ENCODE measurements at places on chromosomes 4 and X.

DNA sequence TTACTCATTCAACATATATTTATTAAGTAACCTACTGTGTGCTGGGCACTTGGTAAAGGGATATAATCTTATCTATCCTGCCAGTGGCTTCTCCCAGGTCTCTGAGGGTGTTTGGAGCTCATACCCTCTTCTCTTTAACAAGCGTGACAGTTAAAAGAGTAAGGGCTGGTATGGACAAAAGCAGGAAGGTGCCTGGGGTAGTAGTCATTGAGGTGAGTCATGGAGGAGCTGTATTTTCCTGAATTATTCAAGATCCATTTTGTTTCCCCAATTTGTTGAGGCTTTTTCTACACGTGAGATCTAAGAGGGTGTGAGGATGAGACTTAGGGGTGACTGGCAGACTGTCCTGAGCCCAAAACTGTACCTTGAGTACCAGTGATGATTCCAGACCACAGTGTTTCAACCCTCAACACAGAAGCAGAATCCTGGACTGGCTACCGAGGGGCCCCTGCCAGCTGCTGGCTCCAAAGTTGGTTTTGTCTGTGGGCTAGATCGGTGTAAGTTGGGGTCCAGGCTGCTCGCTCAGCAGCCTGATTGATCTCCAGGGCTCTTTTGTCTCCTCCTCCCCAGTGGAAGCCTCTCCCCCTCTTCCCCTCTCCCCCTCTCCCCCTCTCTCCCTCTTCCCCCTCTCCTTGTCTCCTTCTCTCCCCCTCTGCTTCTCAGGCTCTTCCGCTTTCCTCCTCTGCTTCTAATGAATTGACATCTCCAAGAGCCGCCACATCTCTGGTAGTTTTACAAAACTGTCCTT lies at the start of gene DRP2:
Gene DRP2, plus strand, starts transcription at position 671 of the 748 bp plus-strand sequence. CDS start 11,862 bp downstream, outside the sequence.
- DNase-seq, result no peak

- DNase-seq, result no peak
These were observed 934.6 kb upstream of the PCDH10 start for GRCh38 chr4:132214519-132214918.

- no peak for DNase-seq
These were observed 224.0 kb upstream of the CNKSR2 start for GRCh38 chrX:21150208-21150607.

DNA sequence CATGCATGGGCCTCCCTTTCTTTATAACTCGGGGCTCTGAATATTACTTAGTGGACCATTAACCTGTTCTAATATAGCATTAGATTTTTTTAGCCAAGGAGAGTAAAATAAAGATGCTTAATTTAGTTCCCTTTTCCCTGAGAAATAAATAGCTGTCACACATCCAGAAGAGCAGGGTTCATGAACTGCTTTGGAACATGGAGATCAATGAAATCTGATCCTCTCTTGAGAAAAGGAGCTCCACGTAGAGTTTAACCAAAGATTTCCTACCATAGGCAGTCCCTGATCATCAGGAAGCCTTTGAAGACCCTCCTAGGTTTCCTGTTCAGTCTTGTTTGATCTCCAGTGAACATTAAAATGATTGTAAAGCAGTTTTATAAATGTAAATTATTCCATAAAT lies 8.5 kb upstream of the PCDH19 start:
- no peak for DNase-seq

- no peak for DNase-seq
These were observed 395.2 kb downstream of the SPOCK3 start for GRCh38 chr4:166838975-166839614.

DNA sequence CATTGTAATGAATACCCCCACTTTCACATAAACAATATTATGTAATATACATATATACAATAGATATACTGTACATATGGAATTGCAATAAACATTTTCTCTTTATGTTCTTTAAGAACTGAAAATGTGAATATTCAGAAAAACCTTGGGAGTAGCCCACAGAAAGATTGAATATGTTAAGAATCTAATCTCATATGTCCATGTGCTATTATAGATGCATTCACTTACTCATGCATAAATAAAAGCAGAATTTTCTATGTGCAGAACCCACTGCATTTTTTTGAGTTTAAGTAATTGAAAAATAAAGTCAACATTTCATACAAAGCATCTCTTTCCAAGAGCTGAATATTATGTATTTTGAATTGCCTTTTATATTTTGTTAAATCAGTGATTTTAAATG lies 902.3 kb downstream of the PCDH19 start:
- DNase-seq, result no peak

GRCh38 chrX:63058204-63058603 lies 292.9 kb downstream of the SPIN4 start:
- DNase-seq, result no peak

GRCh38 chrX:24395775-24396174 lies 35.3 kb downstream of the SUPT20HL1 start:
- peak; percentile 71 for DNase-seq

- no peak for DNase-seq
These were observed 259.6 kb downstream of the UNC5C start for GRCh38 chr4:95289028-95289634.

- no peak for DNase-seq
These were observed 10.8 kb downstream of the AWAT2 start for GRCh38 chrX:70038951-70039350.

- DNase-seq, result no peak
These were observed 13.8 kb downstream of the AP1AR start for GRCh38 chr4:112245383-112245782.

- no peak for DNase-seq
These were observed 249.0 kb upstream of the VCX3A start for GRCh38 chrX:6783912-6784311.

GRCh38 chrX:30735839-30736238 lies 82.6 kb downstream of the GK start:
- peak; percentile 30 for DNase-seq

GRCh38 chr4:76902233-76902890 lies 4.4 kb upstream of the SOWAHB start:
- no peak for DNase-seq

GRCh38 chr4:14078326-14078725 lies 450.8 kb upstream of the BOD1L1 start:
- DNase-seq, result no peak

GRCh38 chrX:152445926-152446325 lies 5.2 kb downstream of the GABRA3 start:
- no peak for DNase-seq

- DNase-seq, result no peak
These were observed 74.2 kb downstream of the SMARCA5 start for GRCh38 chr4:143587703-143588102.

GRCh38 chr4:158032733-158033415 lies 140.0 kb downstream of the GASK1B start:
- no peak for DNase-seq

DNA sequence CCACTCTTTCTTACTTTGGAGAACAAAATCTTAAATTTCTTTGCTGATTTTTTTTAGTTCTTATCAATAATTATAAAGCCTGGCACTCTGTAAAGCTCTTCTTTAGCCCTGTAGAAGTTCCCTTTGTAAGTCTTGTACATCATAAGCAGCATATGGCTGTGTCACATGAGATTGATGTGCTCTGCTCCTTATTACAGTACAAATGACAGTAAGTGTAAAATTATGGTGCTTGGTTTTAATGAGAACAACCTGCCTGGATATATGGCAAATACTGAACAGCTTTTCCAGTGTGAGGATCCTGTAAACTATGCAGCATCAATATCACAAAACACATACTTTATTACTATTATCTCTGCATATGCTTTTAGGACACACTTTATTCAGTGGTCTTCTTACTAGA lies 145.9 kb upstream of the GNPDA2 start:
- no peak for DNase-seq

DNA sequence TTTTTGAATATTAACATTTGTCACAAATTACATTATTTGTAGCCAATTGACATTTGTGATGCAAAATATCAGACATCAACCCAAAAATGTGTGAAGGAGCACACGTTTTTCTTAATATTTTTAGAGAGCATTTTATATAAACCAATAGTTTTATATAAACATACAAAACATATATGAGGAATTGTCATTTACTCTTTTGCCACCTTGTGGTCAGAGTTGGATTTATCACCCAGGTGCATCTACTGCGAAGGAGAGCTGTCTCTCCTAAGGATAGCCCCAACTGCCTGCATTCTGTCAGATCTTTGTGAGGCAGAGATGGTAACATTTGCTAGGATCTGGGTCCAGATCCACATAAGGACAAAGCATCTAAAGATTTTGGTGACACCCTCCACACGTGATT lies 2.5 kb upstream of the USP27X start:
- DNase-seq, result peak; percentile 50

DNA sequence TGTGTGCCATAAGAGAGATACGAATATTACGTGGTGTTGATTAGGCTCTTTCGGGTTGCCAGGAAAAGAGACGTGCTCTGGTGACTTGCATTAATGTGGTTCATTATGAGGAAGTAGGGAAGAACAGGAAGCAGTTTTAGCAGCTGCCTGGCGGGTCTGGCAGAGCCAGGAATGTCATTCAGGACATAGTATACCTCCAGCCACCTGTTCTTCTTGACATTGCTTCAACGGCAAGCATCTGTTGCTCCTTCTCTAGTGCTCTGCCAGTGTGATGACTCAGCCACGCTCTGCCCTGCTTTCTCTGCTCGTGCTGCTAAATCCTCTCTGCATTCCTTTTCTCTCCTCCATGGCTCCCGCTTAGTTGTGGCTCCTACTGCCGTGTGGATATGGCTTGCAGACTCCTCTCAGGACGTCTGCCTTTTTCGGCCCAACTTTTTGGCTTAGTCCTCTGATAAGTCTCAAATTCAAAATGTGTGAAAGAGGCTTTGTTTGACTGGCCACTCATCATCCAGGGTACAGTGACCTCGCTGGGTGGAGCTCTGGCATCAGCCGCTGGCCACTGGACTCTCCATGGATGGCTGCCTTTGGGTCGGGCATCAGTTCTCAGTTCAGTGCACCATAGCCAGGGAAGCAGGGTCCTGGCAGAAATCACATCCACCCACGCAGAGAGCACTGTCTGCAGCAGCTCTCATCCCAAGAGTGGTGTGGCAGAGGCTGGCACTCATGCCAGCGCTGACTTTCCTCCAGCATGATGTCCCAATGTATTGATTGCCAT lies 89.3 kb upstream of the KLF3 start:
- peak; percentile 28 for DNase-seq

DNA sequence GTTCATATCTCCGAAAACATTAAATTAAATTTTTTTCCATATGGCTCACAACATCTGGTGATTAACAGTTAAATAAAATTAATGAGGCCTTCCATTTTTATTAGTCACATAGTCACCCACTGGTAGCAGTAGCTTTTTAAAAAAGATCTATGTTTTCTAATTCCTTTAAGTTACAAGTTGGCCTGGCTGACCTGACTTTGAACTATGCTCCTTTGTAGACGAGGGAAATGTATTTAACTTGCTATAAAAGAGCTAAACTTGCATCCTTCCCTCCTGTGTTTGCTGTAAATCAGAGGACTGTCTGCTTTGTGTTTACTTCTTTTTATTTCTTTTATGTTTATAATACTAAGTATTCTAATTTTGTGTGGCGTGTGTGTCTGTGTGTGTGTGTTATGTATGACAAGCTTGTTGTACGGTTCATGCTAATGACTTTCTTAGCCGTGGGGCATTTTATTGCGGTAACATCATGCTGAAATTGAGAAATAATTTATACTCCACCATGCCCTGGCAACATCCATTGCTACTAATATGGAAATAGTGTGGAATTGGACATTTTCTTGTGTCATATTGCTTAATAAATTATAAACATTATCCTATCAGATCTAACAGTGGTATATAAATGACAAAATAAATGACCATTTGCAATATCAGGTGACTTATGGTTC lies 241.7 kb downstream of the SNCA start:
- DNase-seq, result no peak

DNA sequence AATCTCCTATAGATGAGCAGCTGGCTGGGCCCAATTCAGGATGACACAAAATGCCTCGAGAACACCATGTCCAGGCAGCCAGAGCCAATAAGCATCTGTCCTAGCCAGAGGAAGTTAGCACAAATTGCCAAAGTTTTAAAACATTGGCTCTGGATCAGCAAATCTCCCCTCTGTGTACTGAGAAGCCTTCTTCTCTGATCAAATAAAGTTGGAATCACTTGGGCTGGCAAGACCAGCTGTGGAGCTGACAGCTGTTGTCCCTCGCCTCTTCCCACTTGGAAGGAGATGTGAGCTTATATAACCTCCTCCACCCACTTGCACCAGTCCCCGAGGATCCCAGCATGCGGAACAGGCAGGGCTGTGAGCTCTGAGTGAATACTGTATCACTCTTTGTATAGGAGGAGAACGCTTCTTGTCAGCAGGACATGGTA lies 183.9 kb downstream of the OPHN1 start:
- peak; percentile 16 for DNase-seq

DNA sequence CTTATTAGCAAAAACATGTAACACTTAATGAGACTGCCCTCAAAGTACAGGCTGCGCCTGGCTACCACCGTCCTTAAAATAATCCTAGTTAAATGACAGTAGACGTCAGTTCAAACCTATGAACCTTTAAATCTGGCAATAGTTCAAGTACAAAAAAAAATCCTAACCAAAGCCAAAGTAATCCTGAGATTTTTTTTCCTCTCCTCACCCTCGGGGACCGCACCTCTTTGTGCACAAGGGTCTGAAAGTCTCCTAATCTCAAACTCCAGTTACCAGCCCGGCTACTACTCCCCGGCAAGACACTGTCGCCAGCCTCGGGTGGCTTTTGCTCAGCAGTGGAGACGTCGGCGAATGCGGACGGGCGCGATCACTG lies 439 bp downstream of the SEC31A start:
- no peak for DNase-seq

- DNase-seq, result no peak
These were observed 240.5 kb downstream of the STIM2 start for GRCh38 chr4:27101126-27101525.

GRCh38 chrX:149641835-149642234 lies 10.2 kb upstream of the TMEM185A start:
- no peak for DNase-seq

DNA sequence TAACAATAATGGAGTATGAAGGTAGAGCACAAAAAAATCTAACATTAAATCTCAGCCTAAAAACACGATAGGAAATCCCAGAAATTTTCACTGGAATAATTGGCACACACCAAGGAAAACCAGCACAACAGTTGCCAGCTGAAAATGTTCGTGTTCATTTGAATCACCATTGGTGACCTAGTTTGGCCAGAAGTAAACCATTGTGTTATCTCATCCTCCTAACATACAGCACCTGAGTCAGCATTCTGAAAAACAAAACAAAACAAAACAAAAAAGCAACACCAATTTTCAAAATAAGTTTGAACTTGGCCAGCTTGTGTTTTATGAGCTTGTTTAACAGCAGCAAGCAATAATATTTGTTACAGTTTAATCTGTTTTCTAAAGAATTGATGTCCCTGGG lies 41.1 kb downstream of the UCHL1 start:
- no peak for DNase-seq

All from midbrain (tissue), 1 donor.